A549 treated with AZD2906 at 1 μM for 4 hours (cell line): ENCODE measurements at places on chromosomes 4 and X. TPM values are rescaled to one million over a fixed set of nuclear protein-coding genes. Genes with fewer than 3 reads are reported as not detected.

Gene PLXNB3
- total RNA-seq = 2.4 to 4.5 TPM (median 2.8 TPM) in 5 replicates

Gene FAM149A
- 1.2 to 1.8 TPM (median 1.4 TPM) in 5 replicates for total RNA-seq

Gene CT45A10
- total RNA-seq = 0.19 to 0.56 TPM (median 0.32 TPM) in 4 of 5 replicates, not detected in the other

Gene PLP1
- total RNA-seq = 0.05 TPM in 1 of 5 replicates, not detected in the others

Gene MGAT4D
- not detected in 5 replicates for total RNA-seq

Gene TMEM31
- not detected in 5 replicates for total RNA-seq

Gene MAGEA11
- total RNA-seq = not detected in 5 replicates

Gene SHROOM4
- not detected in 5 replicates for total RNA-seq

Gene HGFAC
- total RNA-seq = 0.09 to 0.26 TPM (median 0.14 TPM) in 5 replicates

Gene S100G
- not detected in 5 replicates for total RNA-seq
